ENCODE measurements at places on chromosomes 16 and 17.

DNA sequence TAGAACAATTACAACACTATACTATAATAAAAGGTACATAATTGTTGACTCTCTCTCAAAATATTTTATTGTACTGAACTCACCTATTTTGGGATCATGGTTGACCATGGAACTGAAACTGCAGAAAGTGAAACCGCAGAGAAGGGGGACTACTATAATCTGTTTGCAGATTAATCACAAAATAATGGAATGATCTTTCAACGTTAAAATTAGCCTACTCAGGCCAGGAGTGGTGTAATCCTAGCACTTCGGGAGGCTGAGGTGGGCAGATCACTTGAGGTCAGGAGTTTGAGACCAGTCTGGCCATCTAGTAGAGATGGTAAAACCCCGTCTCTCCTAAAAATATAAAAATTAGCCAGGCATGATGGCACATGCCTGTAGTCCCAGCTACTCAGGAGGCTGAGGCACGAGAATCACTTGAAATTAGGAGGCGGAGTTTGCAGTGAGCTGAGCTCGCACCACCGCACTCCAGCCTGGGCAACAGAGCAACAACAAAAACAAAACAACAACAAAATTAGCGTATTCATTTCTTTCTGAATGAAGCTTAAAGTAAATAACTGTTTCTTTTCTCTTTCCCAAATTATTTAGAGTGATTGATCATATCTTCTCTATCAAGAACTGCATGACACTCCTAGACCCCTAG, 45.6 kb downstream of the IKZF3 start:
- DNase-seq: no peak

- no peak for DNase-seq
Observed at GRCh38 chr16:3645504-3646347, 8.8 kb upstream of the DNASE1 start.

- DNase-seq: no peak
Observed at GRCh38 chr17:44518032-44518431, 14.8 kb upstream of the GPATCH8 start.

DNA sequence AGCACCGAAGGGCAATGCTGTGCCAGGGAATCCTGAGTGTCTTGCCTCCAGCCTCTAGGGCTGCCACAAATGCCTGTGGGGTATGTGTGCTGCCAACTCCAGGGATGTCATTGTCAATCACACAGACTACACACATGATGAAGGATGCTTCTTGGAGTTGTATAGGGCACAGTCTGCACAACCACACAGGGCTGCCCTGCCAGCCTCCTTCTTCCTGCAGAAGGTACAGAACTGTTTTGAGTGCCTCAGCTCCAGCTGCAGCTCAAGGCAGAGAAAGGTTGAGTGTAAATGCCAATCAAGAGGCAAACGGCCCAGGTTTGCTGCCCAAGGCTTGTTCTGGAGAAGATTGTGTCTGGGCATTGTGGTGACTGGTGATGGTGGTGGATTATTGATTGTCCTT, 15.6 kb downstream of the SCNN1B start:
- DNase-seq: no peak

- no peak for DNase-seq
Observed at GRCh38 chr16:87085441-87085840, 231.8 kb downstream of the C16orf95 start.

DNA sequence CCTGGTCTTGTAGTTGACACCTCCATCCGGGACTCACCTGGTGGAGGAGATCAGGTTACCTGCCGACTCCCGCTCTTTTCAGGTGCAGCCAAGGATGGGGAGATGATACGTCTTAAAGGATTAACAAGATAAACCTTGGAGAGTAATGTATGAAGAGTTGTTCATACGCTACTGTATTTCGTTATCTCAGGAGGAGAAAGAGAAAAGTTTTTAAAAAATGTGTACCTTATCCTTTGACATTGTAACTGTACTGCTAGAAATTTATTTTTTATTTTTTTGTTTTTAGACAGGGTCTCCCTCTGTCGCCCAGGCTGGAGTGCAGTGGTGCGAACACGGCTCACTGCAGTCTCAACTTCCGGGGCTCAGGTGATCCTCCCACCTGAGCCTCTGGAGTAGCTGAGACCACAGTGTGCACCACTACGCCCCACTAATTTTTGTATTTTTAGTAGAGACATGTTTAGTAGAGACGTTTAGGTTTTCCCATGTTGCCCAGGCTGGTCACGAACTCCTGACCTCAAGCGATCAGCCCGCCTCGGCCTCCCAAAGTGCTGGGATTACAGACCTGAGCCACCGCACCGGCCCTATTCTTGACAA, 764 bp upstream of the SMURF2 start:
- DNase-seq: no peak

DNA sequence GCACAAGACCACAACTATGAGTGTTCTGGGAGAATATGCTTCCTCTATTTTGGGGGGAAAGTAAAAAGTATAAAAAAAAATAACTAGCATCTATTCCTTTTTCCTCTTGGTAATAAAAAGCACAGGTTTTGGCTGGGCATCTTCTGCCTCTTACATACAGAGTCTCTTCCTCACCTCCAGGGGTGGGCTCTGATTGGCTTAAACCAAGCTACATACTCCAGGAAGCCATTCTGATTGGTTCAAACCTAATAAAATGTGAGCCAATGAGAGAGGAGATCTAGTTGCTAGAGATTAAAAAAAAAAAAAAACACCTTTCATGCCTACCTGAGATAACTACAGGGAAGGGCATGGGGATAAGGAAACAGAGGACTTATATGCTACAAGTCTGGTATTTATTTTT, 365.9 kb upstream of the ERCC4 start:
- DNase-seq: no peak

DNA sequence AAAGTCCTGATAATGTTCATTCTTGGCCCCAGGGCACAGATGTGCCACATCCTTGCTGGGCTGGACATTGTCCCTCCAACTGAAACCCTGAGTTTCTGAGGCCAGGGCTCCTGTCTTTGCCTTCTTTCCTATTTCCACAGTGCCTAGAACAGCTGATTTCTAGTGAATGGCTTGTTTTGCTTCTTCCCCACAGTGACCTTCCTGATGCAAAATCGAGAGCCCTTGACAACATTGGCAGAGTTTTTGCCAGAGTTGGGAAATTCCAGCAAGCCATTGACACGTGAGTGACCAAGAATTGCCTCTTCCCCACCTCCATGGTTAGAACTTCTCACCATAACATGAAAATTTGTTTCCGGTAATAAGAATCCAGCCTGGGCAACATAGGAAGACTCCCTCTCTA, 14.5 kb downstream of the ODAD4 start:
- DNase-seq: no peak

GRCh38 chr16:53501216-53501859, 1.7 kb downstream of the AKTIP start:
- no peak for DNase-seq

DNA sequence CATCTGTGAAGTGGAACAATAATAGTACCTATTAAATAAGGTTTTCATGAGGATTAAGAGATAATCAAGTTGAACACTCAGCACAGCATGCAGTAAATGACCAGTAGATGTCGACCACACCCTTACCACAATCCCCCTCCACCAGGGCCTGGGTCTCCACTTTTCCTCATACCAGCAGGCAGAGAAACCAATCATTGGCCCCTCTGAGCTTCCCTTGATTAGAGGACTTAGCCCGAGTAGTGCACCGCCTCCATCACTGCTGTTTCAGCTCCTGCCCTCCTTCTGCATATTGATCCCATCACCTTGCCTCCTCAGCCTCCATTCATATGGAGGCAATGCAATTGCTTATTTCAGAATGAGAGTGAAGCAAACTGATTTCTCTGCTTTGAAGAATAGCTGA, 96.5 kb upstream of the CDH11 start:
- no peak for DNase-seq

- DNase-seq: no peak
Observed at GRCh38 chr16:81861915-81862314, 82.8 kb downstream of the PLCG2 start.

GRCh38 chr16:54812229-54812628, 118.4 kb upstream of the IRX5 start:
- no peak for DNase-seq

GRCh38 chr16:11833951-11834695, 17.2 kb downstream of the RSL1D1 start:
- no peak for DNase-seq

GRCh38 chr16:55500530-55501011, 8.3 kb upstream of the LPCAT2 start:
- no peak for DNase-seq

DNA sequence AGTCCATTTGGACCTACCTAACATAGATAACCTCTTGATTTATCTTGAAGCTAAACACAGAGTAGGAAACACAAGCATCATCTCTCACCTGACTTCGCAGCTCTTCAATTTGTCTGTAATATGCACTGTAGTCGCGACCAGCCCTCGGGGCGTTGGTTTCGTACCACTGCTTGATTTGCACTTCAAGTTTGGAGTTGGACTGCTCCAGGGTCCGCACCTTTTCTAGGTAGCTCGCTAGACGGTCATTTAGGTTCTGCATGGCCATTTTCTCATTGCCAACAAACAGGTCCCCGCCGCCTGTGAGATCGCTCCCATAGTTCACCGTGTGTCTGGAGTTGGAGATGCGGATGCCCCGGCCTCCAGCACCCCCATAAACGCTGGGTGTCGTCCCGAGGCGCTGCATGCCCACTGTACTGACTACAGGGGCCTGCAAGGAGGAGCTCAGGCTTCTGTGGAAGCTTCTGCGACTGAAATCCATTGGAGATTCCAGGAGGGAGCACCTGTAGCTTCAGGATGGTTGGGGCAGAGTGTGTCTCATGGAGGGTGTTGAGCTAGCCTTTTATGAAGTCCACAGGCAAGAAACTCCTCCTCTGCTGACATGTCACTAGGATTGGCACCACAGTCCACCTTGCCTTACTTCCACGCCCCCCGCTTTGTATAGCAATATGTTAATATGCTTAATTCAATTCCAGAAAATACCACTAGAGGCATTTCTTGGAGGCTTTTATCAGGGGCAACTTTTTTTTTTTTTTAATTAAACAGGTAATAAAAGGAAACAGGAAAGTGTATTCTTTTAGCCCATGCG, at the start of gene KRT20:
Gene KRT20, minus strand, starts transcription at position 535 of the 805 bp plus-strand sequence. Its CDS starts 57 bp downstream, at position 478.
- DNase-seq: no peak

DNA sequence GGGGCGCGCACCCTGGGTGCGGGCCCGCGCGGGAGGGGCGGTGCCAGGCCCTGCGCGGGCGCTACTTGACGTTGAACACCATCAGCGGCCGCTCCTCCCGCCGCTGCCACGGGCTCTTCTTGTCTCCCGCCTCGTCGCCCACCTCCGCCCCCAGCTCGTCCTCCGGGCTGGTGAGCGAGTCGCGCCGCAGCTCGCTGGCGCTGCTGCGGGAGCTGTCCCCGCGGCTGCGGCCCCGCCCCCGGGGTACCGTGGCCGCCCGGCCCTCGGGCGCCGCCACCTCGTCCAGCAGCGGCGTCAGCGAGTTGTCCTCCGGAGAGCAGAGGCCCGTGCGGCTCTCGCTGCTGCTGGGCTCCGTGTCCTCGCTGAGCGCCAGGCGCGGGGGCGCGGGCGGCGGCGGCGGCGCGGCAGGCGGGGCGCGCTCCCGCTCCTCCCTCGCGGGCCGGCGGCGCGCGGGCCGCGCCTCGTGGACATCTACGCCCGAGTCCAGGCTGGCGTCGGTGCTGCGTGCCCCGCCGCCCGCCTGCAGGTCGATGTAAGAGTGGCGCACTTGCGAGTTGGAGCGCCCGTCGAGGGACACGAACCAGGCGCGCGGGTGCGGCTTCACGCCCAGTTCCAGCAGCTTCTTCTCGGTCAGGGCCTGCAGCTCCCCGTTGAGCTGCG, 8.7 kb downstream of the GRN start:
- no peak for DNase-seq

GRCh38 chr16:87534030-87534653, 41.3 kb upstream of the ZCCHC14 start:
- DNase-seq: no peak

- no peak for DNase-seq
Observed at GRCh38 chr17:76132574-76133338, 8.3 kb downstream of the FOXJ1 start.

GRCh38 chr16:3065069-3065741, at the start of gene IL32:
Gene IL32, plus strand, starts transcription at chr16:3065640. Its CDS starts 172 bp downstream, at chr16:3065812.
- no peak for DNase-seq

DNA sequence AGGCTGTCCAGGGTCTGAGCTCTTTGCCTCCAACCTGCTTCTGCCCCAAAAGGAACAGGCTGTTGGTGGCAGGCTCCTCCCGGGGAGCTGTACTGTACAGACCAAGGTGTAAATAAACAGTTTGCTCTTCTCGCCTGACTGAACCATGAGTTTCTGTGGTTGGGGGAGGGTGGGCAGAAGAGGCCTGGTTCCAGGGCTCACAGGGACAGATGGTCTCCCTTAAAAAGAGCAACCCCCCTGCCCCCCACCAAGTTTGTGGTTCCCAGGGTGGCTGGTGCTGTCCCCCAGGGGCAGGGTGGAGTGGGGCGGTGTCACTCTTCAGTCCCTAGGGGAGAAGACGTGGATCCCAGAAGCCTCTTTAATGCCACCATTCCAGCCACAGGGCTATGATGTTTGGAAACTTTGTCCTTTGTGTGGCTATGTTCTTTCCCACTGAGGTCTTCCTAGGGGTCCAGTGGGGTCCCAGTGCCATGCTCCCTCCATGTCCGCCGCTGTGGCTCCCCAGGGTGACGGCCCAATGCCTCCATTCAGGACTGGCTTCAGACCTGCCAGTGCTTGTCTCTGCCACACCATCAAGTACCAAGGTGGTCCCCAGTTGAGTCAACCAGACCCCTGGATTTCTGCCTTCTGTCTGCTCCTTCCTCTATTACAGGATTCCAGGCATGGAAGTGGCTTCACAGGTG, 146.7 kb downstream of the RAB11FIP4 start:
- no peak for DNase-seq

- DNase-seq: no peak
Observed at GRCh38 chr17:17575360-17576251, 15.9 kb downstream of the PEMT start.
